Fibroblast of lung (primary cell): ENCODE measurements at places on chromosomes 7 and 10. TPM values are rescaled to one million over a fixed set of nuclear protein-coding genes. Genes with fewer than 3 reads are reported as not detected.

DNA sequence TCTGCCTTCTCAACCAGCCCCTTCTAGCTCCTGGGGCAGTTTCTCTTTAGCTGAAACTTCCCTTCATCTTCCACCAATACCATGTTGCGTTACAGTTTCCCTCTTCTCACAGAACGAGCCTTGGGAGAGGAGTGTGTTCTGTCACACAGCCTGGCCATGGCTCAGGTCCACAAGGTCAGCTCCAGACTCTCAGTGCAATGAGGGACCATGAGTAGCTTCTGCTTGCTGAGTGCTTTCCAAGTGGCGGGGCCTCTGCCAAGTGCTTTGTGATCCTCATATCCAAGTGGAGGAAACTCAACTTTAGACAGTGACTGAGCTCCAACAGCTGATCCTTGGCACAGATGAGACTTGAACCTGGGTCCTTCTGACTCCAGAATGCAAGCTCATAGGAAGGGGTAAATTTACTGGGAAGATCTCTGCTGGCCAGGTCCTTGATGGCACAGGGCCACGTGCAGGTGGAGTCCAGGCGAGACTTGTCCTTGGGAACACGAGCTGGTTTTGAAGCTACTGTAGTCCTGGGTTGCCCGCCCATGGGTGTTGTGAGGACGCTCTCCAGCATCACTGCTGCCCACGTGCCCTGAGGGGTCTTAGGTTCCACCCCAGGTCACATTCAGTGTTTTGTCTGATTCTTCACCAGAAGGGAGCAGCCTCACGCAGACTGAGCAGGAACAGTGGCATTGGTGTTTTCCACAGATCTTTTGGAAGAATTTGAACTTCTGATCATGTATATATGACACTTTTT, 238.0 kb downstream of the EBF3 start:
- DNase-seq: no peak

DNA sequence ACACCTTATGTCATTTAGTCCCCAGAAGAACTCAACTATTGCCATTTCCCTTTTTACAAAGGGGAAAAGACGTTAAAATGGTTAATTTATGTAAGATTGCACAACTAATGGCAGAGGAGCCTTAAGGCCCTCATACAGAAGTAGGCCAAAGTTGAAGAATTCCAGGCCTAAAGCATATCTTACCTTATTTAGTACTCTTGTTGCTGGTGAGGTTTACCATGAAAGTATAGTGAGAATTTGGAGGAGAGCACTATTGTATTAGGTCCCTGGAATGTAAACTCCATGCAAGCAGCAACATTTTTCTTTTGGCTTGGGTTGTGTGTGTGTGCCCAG, 731 bp upstream of the CRPPA start:
- DNase-seq: peak; percentile 83

GRCh38 chr10:129848696-129849451, 115.2 kb downstream of the EBF3 start:
- DNase-seq: no peak

DNA sequence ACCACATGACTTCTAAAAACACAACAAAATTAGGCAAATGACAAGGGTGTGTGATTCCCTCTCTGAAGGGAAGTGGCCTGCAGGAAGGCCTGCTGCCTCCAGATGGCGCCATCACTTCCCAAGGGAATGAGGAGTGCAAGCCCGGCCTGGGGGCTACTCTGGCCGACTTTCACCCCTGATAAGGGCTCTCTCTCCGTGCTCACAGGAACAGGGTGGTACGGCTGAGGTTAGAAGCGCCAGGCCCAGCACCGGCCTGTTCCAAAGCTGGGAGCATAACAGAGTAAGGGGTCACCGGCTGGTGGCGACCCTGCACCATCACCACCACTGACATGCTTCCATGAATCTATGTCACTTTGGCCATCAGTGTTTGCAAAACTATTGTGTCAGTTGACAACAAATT, 13.1 kb downstream of the RBP3 start:
- DNase-seq: peak; percentile 7

GRCh38 chr10:102791754-102792395, 45.3 kb downstream of the CYP17A1 start:
- DNase-seq: no peak

DNA sequence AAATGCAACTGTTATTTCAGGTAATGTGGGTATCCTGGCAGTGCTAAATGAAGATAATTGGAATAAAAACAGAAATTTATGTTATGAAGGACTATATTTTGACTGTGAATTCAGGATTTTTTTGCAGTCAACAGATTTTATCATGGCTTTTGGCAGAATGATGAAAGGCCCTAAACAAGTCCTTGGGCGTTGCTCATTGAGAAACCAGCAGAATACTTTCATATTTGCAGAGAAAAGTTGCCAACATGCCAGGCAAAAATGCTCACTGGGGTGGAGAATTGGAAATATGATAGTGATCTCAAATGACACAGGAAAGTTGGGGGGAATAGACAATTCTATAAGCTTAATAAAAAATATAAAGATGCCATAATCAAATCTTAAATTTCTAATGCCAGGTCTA, 121.1 kb downstream of the GPR85 start:
- no peak for DNase-seq

- DNase-seq: no peak
Measured at GRCh38 chr10:26799342-26799741, 61.4 kb downstream of the ABI1 start.

GRCh38 chr7:159033473-159033825, 111.2 kb downstream of the VIPR2 start:
- no peak for DNase-seq

- peak; percentile 19 for DNase-seq
Measured at GRCh38 chr7:129990403-129991192, 37.8 kb upstream of the UBE2H start.

DNA sequence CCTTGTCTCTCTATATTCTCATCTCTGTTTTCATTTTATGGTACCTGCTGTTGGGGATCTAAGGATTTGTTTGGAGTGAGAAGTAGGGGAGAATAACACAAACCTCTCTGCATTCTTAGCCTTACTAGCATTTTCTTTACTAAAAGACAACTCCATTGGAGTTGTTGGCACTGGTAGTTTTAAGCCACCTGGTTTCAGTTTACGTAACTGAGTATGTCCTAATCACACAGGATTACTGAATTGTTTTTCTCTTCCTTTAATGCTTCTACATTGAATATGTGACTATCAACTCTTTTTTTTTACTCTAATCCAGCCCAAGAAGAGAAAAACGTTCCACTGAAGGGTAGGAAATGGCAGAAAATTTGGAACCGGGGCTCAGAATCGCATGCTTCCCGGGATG, 30.0 kb upstream of the TRIL start:
- DNase-seq: no peak

DNA sequence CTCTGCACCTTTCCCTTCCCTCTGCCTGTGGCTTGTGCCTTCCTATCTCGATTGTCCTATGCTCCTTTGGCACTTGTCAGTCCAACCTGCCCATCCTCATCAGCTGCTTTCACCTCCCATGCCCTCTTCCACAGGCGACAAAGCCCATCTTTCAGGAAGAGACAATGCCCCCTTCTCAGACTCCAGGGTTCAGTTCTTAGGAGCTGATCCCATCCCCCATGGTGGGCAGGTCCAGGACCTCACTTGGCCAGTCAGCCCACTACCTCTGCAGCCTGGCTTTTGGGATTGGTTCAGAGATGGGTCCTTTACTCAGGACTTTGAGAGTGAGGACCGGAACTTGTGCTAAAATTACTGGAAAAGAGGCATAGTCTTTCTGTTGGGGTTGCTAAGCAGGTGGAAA, 74.0 kb upstream of the NANOS1 start:
- DNase-seq: no peak

DNA sequence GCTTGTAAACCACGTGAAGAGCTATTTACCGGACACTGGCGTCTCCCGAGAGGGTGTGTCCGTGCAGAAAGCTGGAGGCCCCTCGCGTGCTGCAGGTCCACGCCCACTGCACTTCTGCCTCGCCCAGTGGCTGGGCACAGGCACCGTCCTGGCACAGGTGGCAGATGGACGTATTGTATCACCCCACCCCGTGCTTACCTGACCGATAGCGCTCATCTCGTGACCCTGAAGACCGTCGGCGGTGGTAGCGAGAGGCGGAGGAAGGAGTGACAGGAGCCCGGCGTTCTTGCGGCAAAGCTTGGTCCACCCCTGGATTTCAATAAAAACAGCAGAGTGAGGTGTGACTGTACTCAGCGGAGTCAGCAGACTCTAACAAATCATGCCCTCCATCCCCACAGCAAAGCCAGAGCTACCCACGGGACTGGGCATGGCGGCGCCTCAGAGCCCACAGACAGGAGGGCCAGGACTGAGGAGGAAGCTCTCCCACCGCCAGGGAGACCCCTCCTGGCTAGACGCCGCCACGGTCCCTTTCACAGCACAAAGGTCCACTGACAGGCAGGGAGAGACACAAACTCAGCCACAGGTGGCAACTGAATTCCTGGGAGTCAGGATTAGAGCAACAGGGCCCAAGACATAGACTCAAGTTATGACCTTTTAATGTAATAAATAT, 217.1 kb downstream of the DIP2C start:
- no peak for DNase-seq

DNA sequence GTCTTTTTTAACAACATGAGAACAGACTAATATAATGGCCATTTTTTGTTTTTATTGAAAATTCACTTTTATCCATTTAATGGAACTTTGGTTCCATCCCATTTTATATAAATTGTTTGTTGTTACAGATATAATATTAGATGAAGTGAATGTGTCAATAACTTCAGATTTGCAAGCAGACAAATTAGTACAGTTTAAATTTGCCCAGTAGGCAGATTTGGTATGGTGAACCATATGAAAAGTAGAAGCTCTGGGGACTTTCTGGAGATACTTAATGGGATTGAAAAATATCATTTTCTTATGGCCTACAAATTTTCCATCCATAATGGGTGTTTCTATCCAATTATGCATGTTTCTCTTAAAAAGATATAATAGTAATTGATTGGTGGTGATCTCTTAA, 1196.2 kb upstream of the C7orf33 start:
- DNase-seq: no peak

DNA sequence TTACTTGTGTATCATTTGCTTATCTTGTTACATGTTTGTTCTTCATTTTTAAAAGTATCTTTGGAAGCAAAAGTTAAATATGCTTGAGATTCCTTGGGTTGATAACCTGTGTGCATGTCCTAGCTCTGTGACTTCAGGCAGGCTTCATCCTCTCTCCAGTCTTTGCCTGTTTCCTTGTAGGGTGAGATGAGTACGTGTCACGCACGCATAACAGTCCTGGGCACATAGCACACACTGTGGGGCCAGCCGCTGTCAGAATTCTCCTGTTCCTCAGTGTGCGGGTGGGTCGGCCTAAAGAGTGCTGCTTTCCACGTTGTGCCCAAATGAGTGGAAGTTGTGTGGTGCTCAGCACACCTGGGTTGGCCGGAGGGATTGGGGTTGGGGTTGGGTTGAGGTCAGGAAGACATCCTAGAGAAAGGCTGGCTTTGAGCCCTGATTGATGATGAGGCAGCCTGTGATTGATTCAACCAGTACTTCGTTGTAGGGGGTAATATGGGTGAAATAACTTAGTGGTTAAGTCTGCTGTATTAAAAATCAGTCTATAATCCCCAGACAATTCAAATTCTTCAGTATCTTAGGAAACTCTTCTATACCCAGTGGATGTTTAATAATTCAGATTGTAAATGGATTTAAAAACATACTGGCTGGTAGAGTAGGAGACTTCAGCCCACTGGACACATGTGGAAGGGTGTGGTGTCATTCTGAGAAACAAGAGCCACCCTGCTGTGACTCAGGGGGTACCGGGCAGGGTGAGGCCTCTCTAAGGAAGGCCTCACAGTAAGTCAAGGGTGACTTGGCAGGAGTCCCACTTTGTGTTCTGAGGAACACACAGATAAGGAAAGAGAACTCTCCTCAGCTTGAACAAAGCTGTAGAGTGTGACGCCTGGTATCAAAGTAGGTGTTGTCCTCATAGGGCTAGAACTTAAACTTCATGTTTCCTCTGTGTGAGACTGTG, 54.8 kb downstream of the DAGLB start:
- DNase-seq: peak; percentile 94

DNA sequence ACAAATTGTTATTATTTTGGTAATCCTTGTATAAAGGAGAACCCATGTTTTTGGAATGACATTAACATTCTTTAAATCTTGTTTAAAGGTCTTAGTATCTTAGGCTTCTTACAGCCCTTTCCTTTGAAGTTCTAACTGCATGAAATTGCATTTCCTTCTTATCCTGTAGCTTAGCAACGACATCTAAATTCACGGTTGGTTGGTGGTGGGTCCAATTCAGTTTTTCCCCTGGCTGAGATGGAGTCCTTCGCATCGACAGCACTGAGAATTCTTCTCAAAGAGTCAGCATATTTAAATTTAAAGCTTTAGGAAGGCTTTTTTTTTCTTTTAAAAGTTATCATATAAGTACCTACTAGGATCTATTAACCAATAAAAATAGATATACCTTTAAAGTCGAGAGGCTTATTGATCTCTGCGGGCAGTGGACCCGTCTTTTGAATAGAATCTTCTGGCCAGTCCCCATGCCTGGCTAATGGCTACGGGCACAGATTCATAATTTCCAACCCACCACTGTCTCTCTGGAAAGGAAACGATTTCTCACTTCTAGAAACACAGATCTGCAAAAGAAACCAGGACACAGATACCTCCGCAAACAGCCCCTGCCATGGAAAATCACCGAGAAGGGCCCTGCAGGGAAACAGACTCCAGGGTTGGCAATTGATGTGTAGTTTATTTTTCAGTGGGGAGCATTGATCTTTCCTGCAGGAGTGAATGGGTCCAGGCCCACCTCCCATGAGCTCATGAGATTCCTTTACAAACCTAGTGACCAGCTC, 63.4 kb downstream of the RAMP3 start:
- DNase-seq: no peak

GRCh38 chr7:149369497-149369896, 91.4 kb downstream of the ZNF777 start:
- no peak for DNase-seq

- DNase-seq: no peak
Measured at GRCh38 chr10:79375321-79376077, 28.2 kb downstream of the PPIF start.

- DNase-seq: peak; percentile 17
Measured at GRCh38 chr10:58806970-58807628, 294.4 kb downstream of the BICC1 start.

GRCh38 chr7:38190011-38190410, 12.0 kb downstream of the STARD3NL start:
- peak; percentile 45 for DNase-seq

- DNase-seq: no peak
Measured at GRCh38 chr7:159137906-159138305, 6.8 kb downstream of the VIPR2 start.

DNA sequence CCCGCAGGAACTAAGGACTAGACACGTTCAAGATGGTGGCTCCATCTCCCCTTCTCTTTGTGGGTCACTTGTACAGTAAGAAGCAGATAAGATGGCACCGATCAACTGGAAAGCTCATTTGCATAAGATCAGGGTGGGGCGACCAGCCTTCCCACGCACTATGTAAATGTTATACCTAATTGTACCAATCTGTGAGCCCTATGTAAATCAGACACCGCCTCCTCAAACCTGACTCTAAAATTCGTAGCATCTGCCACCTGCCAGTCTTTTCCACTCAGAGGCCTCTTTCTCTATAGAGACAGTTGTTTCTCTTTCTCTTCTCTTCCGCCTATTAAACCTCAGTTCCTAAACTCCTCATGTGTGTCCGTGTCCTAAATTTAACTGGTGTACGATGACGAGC, 324.5 kb downstream of the PHF14 start:
- no peak for DNase-seq

The ZNF786 gene
- 1.7 and 1.8 TPM in 2 replicates for polyA plus RNA-seq

The LAMB4 gene
- 0.33 and 0.57 TPM in 2 replicates for polyA plus RNA-seq

The CCM2 gene
- polyA plus RNA-seq: 27.8 and 34.7 TPM in 2 replicates

The HNRNPA2B1 gene
- 428 and 602 TPM in 2 replicates for polyA plus RNA-seq

The CCL24 gene
- polyA plus RNA-seq: not detected in 2 replicates

The UNCX gene
- not detected in 2 replicates for polyA plus RNA-seq

The MDFIC gene
- 38.7 and 46.3 TPM in 2 replicates for polyA plus RNA-seq

The CRYGN gene
- polyA plus RNA-seq: 0.02 and 0.07 TPM in 2 replicates

The PILRA gene
- polyA plus RNA-seq: 0.15 and 0.20 TPM in 2 replicates

The CLRN3 gene
- polyA plus RNA-seq: not detected in 2 replicates

The SPDYE16 gene
- polyA plus RNA-seq: not detected in 2 replicates

The SEMA3E gene
- 1.1 and 1.2 TPM in 2 replicates for polyA plus RNA-seq

The KCNMA1 gene
- 31.0 and 70.0 TPM in 2 replicates for polyA plus RNA-seq
